ENCODE measurements at places on chromosomes 12 and 14. TPM values are rescaled to one million over a fixed set of nuclear protein-coding genes. Genes with fewer than 3 reads are reported as not detected.

The HOMEZ gene
- polyA plus RNA-seq, result 27.5 TPM

The INHBC gene
- 0.22 TPM for polyA plus RNA-seq

The KRT2 gene
- polyA plus RNA-seq, result not detected

The PLCZ1 gene
- polyA plus RNA-seq, result 1.7 TPM

The DPPA3 gene
- not detected for polyA plus RNA-seq

All from right renal pelvis (tissue), 4 donors.